ENCODE measurements at places on chromosomes 13 and 19. TPM values are rescaled to one million over a fixed set of nuclear protein-coding genes. Genes with fewer than 3 reads are reported as not detected.

AP1M2 gene
- not detected for total RNA-seq

DNA sequence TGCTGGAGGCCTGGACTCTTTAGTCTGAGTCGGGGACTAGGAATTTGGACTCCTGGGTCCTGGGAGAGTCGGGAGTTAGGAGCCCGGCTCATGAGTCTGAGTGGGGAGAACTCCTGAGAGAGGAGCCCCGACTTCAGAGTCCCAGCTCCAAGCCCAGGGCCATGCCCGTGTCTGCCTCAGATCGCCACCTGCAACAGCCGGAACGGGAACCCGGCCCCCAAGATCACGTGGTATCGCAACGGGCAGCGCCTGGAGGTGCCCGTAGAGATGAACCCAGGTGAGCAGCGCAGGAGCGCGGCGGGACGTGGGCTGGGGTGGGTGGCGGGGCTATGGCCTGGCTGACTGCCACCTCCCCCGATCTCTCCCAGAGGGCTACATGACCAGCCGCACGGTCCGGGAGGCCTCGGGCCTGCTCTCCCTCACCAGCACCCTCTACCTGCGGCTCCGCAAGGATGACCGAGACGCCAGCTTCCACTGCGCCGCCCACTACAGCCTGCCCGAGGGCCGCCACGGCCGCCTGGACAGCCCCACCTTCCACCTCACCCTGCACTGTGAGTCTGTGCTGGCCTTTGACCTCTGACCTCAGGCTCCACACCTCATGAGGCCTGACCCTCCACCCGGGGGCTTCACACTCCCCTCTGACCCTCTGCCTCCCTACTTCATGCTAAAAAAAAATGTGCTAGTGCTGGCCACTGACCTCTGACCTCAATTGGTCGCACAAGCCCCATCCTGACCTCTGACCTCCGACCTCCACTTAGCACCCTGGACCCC is 4.4 kb downstream of the BCAM start:
- DNase-seq, result no peak

CKM gene
- 406 TPM for total RNA-seq

MATK gene
- 4.9 TPM for total RNA-seq

GRCh38 chr13:98189841-98190505 is 12.9 kb upstream of the RNF113B start:
- DNase-seq, result no peak

ZNF66 gene
- 5.0 TPM for total RNA-seq

- DNase-seq, result no peak
Measured at GRCh38 chr13:77696879-77697216, 639 bp upstream of the SLAIN1 start.

- DNase-seq, result no peak
Measured at GRCh38 chr19:43768273-43769050, 12.3 kb downstream of the KCNN4 start.

DNA sequence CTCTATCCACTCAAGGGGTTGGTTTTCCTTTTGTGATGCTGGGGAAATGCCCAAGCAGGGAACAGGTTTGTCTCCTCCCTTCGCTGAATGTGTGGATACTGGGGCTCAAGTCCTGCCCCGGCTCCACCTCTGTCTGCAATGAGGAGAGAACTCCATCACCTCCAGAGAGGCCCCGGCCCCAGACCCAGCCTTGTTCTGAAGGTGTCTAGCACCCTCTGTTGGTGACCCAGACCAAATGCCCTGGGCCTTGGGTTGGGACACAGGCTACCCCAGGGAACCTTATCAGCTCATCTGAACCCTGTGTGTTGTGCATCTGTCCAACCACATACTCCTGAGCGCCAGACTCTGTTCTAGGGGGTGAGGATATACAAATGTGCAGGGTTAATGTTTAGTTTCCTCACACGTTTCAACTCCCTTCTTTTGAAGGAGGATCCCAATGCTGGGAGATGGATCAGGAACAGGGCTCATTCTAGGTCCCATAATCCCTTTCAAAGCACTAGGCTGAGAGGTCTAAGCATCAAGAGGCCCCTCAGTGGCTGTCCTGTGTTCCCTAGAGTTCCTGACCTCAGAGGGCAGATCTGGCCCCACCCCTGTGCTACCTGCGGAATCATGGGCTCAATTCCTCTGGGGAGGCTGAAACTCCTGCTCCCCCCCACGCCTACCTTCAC is 112.5 kb upstream of the SLC7A1 start:
- DNase-seq, result peak; percentile 65

GJA3 gene
- 201 TPM for total RNA-seq

GRCh38 chr13:45422731-45423292 is 4.6 kb upstream of the SLC25A30 start:
- no peak for DNase-seq

DNA sequence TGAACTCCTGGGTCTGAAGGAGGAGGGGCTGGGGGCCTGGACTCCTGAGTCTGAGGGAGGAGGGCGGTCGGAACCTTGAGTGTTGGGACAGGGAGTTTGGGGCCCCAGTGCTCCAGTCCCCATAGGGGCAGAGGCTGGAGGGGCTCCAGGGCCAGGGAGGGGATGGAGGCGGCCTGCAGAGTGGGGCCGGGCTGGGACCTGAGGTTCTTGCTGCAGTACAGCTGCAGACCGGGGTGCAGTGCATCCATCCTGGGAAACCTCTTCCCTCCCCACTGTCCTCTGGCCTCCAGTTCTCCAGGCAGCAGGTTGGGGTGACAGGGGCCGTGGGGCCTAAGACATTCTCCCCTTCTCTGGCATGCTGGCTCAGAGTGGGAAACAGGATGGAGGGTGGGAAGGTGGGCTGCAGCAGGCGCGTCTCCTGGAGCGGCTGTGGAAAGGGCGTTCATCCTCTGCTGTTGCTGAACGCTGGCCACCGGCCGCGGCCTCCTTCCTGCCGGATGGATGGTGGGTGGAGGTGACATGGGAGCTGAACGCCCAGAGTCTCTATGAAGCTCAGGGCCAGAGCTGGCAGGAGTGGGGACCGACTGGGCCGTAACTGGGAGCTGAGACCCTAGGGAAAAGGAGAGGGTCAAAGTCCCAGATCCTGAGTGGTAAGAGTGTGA is 1.6 kb downstream of the BRSK1 start:
- peak; percentile 7 for DNase-seq

KLK4 gene
- not detected for total RNA-seq

DNA sequence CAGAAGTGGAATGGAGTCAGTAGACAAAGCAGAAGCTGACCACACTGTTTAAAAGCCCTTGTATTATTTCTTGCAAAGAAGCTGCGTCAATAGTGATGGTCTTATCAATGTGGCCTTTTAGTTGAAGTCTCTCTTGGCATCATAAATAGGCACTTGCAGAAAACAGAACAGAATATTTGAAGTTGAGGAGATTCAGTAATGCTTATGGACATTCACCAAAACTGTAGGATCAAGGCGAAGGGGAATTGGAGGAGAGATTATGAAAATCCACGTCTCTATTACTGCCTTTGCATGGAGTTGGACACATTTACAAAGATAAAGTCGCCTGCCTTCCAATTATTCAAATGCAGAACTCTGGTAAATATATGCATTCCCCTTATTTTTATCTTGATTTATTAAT is 1482.8 kb downstream of the EFNB2 start:
- no peak for DNase-seq

Measured in cardiac muscle cell (in vitro differentiated cells and primary cell).